ENCODE measurements at places on chromosomes 2 and 18.

GRCh38 chr2:172252154-172252553 lies 149.5 kb upstream of the DLX2 start:
- no peak for DNase-seq

- no peak for DNase-seq
These were observed 36.4 kb upstream of the HAAO start for GRCh38 chr2:42828487-42829425.

- DNase-seq: no peak
These were observed 77.2 kb upstream of the SLC38A11 start for GRCh38 chr2:165032559-165032958.

- DNase-seq: no peak
These were observed 65.4 kb upstream of the ASAP2 start for GRCh38 chr2:9141091-9141667.

GRCh38 chr2:191166756-191167445 lies 16.1 kb upstream of the STAT4 start:
- DNase-seq: no peak

DNA sequence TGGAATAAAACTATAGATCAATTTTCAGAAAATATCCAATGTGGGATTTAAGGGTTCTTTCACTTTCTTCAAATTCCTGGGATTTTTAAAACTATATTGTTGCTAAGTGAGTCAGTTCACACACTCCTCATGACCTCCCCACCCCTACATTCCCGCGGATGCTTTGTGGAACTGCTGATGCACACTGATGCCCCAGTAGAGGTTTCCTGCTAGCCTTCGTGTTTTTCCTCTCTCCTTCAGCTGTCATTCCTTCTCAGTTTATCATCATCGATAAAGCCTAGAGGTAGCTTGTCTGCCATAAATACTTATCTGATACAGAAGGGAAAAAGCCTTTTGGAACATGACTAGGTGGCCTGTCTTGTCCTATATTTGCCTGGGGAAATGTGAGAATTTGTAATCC lies 67.4 kb upstream of the GALNT5 start:
- DNase-seq: no peak

DNA sequence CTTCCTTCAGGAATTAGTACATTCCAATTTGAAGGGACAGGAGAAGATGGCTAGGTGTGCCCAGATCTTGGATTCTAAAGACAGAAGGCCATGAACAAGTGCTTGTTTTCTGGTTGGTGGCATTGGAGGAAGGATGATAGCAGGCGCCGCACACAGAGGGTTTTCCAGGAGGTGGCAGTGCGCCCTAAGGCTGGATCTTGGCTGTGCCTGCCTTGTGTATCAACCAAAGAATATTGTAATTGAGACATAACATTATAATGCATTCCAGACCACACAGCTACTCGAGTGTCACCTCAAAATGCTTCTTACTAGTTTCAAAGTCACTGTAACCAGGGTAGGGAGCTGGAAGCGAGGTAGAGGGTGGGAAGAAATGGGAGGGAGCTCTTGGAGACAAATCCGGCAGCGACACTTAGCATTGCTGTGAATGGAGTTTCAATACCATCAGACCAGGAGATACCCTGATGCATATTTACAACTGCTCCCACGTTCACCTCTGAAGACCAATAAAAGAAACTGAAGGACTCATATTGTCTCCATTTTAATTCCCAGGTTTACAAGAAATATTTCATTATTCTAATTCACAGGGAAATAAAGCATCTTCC lies 42.5 kb downstream of the CPO start:
- no peak for DNase-seq

- no peak for DNase-seq
These were observed at the start of gene TUBB6 for GRCh38 chr18:12307701-12308385. Gene TUBB6, plus strand, starts transcription at chr18:12308241. Its CDS starts 52 bp downstream, at chr18:12308293.
